Stimulated activated CD4-positive, alpha-beta T cell treated with anti-CD3 and anti-CD28 coated beads, Interleukin-12 subunit alpha, Interleukin-12 subunit beta, amount 100 ng/mL, for 4 hours (primary cell): ENCODE measurements at places on chromosomes 2 and 18.

DNA sequence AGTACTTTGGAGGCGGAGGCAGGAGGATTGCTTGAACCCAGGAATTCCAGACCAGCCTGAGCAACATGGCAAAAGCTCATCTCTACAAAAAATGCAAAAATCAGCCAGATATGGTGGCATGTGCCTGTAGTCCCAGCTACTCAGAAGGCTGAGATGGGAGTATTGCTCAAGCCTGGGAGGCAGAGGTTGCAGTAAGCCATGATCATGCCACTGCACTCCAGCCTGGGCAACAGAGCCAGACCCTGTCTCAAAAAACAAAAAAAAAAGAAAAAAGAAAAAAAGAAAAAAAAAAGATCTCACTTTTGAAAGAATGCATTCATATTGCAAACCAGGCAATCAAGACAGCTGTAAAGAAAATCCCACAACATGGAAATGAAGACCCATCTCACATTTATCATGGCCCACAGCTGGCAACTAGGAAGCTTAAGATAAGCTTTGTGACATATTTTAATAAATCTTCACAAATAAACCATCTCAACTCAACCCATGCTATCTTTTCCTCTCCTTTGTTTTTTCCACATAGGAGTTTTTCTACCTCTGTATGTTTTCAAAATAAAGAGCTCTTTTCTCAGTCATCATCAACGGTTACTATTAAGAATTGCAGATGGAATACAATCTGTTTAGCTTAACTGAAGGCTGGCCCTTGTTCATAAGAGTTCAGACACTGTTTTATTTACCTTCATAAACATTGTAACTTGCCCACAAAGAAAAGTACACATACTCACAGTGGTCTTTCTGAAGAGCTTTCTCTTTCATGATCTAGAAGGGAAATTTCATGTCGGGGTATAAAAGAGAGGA lies 137.0 kb downstream of the MREG start:
- DNase-seq = no peak

GRCh38 chr2:73697606-73698005 lies 39.5 kb downstream of the TPRKB start:
- no peak for DNase-seq

DNA sequence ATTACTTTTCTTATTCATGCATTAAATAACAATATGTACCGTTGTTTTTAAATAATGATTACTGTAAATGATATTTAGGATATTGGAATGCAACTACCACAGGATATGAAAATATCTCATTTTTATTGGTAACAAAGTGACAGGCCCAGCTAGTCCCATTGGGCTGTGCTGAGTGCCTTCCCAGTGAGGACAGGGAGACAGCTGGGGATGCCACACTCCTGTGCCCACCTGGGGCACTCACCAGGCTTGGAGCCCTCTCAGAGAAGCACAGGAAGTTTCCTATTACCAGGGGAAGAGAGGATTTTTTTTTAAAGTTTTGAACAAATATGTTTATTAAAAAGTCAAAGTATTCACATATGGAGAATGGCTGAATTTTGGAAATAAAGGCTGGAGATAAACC lies 48.9 kb downstream of the PARD6G start:
- DNase-seq = no peak

DNA sequence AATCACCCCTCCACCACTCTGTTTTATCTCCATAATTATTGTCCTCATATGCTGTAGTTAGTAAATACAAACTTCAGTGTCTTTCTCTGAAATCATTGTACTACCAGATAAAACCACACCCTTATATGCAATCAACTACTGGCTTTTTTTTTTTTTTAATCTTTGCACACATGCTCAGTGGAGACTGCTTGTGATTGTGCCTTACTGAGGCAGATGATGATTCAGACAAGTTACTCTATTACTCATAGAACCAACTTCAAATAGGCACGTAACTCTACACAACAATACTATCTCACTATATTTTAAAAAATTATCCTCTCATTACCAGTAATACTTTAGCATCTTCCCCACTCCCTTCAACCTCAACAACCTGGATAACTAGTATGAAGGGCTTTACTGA lies 1278.4 kb upstream of the PIK3C3 start:
- DNase-seq = no peak

DNA sequence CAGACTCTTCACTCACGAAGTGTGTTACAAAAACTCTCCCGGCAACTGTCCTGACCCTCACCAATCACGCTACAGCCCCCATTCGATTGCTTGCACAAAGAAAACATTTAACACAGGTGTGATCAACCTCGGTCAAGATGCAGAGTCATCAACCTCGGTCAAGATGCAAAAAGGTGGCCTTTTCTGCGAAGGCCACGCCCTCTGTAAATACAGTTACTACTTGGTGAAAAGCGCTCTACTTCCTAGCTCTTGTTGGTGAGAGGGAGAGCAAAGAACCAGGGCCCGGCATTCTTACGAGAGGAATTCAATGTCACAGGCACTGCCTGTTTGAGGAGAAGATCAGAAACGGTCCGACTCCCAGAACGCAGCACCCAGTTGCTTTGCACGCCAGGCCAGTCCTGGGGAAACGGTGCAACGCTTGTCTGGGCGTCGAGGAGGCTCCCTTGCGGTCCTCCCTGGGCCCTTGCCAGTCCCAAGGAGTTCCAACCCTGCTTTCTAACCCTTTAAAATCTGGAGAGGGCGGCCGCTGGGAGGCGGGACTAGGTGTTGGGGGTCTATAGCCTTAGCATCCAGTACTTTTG lies 1.9 kb downstream of the PIEZO2 start:
- no peak for DNase-seq

DNA sequence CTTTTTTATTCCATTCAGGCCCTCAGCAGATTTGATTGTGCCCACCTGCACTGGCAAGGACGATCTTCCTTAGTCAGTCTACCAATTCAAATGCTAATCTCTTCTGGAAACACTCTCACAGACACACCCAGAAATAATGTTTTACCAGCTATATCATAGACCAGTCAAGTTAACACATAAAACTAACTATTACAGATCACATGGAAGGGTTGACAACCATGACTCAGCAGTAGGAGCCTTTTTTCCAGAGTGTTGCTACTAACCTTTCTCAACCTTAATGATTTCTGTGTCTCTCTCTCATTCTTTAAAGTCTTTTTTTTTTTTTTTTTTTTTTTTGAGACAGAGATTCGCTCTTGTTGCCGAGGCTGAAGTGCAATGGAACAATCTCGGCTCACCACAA lies 143.5 kb upstream of the MSH6 start:
- DNase-seq = no peak
